ENCODE measurements at places on chromosomes 5 and 9. TPM values are rescaled to one million over a fixed set of nuclear protein-coding genes. Genes with fewer than 3 reads are reported as not detected.

PTTG1 gene
- 19.1 TPM for polyA plus RNA-seq

KIF24 gene
- not detected for polyA plus RNA-seq

RBM27 gene
- 4.8 TPM for polyA plus RNA-seq

GRIA1 gene
- polyA plus RNA-seq = not detected

GABRA1 gene
- polyA plus RNA-seq = not detected

WDR55 gene
- 13.5 TPM for polyA plus RNA-seq

C9orf50 gene
- polyA plus RNA-seq = not detected

CBY3 gene
- 0.64 TPM for polyA plus RNA-seq

TRIM41 gene
- 1.3 TPM for polyA plus RNA-seq

MSX2 gene
- not detected for polyA plus RNA-seq

TAS2R1 gene
- not detected for polyA plus RNA-seq

PDE8B gene
- polyA plus RNA-seq = not detected

GALNT10 gene
- 25.0 TPM for polyA plus RNA-seq

SPAAR gene
- polyA plus RNA-seq = not detected

LURAP1L gene
- not detected for polyA plus RNA-seq

SMIM33 gene
- polyA plus RNA-seq = not detected

SARDH gene
- polyA plus RNA-seq = 0.30 TPM

All from IgD-negative memory B cell (primary cell).